ENCODE measurements at places on chromosomes 6 and 20. TPM values are rescaled to one million over a fixed set of nuclear protein-coding genes. Genes with fewer than 3 reads are reported as not detected.

DNA sequence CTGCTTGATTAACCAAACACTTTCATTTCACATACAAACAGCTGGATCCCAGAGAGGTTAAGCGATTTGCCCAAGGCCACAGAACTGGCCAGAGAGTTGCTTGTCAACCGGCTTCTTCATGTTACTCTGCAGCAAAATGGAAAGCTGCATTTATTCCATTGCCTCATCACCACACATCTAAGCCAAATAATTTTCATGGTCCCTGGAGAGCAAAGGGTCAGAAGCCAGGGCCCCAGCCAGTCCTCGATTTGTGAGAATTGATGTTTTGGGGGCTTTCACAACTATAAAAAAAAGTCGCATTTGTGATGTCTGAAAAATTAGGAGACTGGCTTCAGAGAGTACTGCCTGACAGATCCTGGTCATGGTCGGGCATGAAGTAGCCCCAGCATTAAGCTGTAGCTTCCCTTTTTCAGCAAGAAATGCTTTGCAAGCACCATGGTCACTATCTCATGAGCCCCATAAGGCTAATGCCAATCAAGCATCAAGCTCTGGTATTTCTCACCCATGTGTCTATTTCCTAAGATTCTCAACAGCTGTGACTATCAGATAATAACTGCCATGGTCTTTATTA lies 95.8 kb downstream of the BANF2 start:
- DNase-seq: no peak

Gene ZBP1
- 1.7 TPM for total RNA-seq

- no peak for DNase-seq
Measured at GRCh38 chr6:169250660-169251059, 3.0 kb downstream of the THBS2 start.

- no peak for DNase-seq
Measured at GRCh38 chr6:143901885-143902750, 37.8 kb downstream of the ZC2HC1B start.

GRCh38 chr20:38186788-38187221 lies 21.7 kb upstream of the TGM2 start:
- no peak for DNase-seq

DNA sequence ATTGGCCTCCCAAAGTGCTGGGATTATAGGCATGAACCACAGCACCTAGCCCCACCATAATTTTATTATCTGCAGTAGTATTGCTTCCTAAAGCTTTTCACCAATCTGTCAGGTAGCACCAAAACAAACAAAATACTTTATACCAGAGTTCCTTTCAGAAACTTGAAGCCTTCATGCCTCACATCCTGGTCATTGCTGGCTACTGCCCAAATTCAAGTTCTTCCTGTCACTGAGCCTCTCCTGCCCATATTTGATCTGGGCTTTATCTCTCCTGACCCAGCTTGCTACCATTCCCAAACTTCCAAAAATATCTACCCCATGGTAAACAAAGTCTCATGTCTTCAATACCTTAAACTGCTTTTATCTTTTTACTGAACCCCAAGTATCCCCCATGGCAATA lies 34.9 kb upstream of the DST start:
- DNase-seq: no peak

Gene PRL
- total RNA-seq: not detected

DNA sequence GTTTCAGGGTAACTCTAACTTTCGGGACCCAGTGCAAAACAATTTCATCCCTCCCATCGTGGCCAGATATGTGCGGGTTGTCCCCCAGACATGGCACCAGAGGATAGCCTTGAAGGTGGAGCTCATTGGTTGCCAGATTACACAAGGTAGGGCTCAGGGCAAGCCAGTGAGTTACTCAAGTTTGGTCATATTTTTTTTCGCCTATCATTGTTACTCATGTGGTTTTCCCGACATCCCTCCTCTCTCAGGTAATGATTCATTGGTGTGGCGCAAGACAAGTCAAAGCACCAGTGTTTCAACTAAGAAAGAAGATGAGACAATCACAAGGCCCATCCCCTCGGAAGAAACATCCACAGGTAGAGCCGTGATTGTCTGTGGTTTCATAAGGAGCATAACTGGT lies 58.2 kb downstream of the DCBLD1 start:
- DNase-seq: no peak

DNA sequence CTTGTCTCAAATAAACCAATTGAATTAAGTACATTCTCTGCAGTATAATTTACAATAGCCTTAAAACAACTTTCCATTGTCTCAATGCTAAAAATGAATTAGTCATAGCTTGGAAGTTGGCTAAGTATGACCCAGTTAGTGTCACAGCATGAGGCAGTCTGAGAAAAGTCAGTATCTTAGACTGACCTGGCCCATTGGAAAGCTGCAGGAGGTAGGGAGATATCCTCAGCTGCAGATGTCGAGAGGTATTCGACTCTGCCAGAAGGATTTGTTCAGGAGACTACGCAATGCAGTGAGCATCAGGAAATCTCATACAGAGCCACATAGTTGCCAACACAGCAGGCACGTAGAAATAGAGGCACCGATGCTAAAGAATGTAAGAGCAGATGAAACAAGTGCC lies 350.9 kb upstream of the NRSN1 start:
- no peak for DNase-seq

GRCh38 chr20:32991792-32992641 lies 12.2 kb downstream of the SUN5 start:
- no peak for DNase-seq

DNA sequence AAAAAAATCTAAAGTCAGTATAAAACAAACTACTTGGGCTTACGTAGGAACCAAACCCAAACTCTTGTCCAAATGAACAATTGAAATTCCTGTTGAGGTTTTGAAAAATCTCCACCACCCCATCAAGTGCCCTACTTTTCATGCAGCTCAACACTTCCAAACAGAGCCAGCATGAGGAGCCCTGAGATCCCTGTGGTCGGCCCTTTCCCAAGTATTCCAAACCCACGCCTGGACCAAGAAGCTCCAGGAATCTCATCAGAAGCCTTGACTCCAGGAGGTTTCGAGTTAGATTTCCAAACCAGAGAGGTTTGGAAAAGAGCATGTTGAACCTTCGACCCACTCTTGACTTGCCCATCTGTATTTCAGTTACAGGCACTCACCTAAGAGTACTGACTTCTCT lies 179.3 kb downstream of the MTFR2 start:
- DNase-seq: no peak

DNA sequence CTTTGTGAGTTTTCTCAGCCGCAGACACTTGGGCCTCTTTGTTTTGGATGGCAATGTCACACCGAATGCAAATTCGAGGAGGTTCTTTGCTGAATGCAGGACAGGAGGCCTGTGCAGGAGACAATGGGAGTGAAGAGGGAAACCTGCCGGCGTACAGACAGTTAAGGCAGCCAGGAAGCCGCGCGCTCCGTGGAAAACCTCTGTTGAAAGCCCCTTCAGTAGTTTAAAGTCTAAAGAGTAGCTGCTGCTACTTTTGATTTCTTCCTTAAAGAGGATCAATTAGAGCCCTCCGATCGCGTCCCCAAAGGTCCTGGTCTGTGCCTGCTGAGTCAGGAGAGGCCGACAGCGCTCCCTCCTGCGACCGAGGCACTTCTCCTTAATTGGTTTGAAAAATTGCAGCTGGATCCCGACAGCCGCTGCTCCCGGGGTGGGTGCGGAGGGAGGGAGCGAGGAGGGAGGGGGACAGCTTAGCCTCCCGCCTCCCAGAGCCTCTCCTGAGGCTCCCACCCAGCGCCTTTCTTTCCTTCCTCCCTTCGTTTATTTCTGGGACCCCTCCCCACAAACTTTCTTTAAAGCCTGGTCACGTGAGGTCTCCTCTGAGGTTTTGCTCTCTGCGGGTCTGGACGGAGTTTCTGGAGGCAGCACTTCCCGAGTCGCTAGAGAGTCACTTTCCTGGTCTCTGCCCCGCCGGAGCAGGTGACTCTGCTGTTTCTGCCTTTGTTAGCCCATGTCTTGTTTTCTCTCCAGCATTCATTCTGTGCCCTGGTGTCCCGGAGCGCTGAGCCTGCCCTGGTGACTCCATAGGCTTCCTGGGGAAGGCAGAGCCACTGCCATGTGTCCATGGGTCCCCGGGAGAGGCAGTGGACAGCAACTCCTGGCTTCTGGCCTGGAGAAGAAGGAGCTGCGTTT lies 22.3 kb upstream of the RPP40 start:
- DNase-seq: no peak

All from esophagus squamous epithelium (tissue), 5 donors.